Stimulated activated CD4-positive, alpha-beta T cell treated with anti-CD3 and anti-CD28 coated beads, Interleukin-1b, Interleukin-23, amount 100 ng/mL, for 1 hour (primary cell): ENCODE measurements at places on chromosomes 16 and 17.

DNA sequence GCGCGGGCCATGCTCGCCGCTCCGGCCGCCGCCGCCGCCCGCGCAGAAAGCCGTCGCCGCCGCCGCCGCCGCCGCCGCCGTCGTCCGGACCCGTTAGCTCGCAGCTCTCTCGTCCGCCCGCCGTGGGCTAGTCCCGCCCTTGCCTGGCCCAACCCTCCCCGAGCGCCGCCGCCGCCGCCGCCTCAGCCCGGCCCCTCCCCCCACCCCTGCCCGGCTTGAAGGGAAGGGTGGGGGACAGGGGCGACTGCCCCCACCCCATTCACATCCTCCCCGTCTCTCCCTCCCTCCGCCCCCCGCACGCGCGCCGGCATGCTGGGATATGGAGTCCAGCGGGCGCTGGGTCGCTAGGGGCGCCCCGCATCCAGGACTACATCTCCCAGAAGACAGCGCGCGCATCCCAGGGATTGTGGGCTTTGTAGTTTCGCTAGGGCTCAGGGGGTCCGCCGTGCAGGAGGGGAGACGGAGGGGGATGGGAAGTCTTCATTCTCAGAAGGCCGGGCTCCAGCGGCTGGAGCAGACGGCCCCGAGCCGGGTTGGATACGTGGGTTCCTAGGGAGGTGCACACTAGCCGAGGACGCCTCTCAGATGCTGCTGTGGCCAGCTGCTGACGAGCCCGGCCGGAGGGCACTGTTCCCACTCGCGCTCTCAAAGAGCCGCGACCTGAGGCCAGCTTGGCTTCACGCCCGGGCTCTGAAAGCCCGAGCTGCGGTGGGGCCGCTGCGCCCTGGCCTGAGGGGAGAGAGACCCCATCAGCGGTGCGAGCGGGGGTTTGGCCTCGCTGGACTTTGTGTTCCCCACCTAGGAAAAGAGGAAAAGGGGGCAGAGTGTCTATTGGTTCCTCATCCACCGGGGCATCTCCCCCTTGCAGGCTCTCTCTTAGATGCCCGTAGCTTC lies at the start of gene ST3GAL2:
TSS of gene ST3GAL2 (minus strand) at position 132 of the 894 bp plus-strand sequence. CDS start 40,570 bp downstream, outside the sequence.
- peak; percentile 81 for DNase-seq

DNA sequence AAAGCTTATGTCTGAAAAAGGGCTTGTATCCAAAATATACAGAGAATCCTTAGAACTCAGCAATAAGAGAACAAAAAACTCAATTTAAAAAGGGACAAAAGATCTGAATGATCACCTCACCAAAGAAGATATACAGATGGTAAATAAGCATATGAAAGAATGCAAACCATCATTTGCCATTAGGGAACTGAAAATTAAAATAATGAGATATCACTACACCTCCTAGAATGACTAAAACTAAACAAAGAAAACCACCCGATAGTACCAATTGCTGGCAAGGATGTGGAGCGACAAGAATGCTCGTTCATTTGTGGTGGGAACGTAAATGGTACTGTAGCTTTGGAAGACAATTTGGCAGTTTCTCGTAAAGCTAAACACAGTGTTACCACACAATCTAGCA lies 66.9 kb upstream of the MPHOSPH6 start:
- no peak for DNase-seq

- DNase-seq = no peak
These were observed 25.2 kb downstream of the DEF8 start for GRCh38 chr16:89973654-89974335.

- DNase-seq = peak; percentile 30
These were observed 167.5 kb downstream of the UTP18 start for GRCh38 chr17:51427856-51428255.

- DNase-seq = no peak
These were observed 93.0 kb downstream of the SEC14L1 start for GRCh38 chr17:77233635-77234334.

DNA sequence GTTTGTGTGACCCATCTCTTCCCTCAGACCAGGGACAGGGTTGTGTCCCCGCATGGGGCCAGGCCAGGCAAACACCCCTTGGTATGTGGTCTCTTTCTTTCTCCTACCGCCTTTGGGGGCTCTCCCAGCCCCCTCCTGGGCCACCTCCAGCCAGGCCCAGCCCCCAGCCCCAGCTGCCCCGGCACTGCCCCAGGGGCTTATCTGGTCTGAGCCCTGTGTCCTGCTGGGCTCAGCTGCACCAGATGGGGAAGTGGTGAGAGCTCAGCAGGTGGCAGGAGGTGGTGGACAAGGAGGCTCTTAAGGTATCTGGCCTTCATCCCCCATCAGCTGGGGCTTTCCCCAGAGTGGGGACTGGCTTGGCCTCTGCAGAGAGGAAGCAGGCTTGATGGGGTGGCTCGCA lies 8.7 kb downstream of the ADAM11 start:
- no peak for DNase-seq

DNA sequence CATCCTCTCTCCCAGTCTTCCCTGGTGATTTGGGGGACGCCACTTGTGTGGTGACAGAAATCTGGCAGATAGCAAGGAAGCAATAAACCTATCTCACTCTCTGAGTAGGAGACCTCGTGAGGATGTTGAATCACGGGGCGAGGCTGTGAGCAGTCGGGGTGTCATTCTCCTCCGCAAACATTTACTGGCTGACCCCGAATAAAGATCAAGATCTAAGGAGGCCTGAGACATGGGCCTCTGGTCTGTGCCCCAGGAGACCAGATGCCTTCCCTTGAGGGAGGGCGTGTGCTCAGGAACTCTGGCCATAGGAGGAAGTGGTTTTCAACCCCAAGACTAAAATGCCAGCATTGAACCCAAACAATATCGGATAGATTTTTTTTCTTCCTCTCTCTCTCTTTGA lies 53.1 kb downstream of the FOXL1 start:
- DNase-seq = no peak

DNA sequence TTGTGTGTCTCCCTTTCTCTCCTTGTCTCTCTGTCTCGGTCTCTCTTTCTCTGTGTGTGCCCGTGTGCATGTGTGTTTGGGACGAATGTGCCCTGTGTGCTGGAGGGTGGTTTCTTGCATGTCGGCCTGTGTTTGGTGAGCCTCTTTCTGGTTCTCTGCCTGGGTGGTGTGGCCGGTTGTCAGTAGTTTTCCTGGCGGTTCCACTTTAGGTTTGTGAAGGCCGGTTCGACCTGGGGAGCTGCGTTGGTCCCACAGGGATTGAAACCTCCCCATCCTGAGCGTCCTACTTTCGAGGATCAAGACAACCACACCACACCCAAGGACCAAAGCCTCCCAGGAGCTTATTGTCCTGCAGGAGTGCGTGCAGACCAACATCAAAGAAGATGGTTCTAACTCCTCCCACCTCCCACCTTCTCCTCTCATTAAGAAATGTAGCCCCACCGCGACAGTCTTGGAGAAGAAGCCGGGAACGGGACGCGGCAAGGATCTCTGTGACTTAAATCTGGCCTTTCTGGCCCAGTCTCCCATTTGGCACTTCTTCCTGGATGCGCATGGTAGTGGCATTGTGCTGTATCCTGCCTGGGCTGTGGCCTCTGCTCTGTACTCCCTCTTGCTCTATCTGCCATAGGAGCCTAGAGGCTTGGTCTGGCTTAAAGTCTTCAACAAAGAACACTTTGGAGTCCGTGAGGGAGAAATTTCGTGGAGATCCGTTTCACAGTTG lies 1685.0 kb downstream of the TP53TG3F start:
- no peak for DNase-seq
